Osteoblast (primary cell): ENCODE measurements at places on chromosomes 4 and X. TPM values are rescaled to one million over a fixed set of nuclear protein-coding genes. Genes with fewer than 3 reads are reported as not detected.

NLGN3 gene
- total RNA-seq = 0.29 and 0.36 TPM in 2 replicates

MAGEC1 gene
- total RNA-seq = not detected in 2 replicates

SEPTIN6 gene
- 9.0 and 9.1 TPM in 2 replicates for total RNA-seq

HPGDS gene
- not detected in 2 replicates for total RNA-seq

FNIP2 gene
- total RNA-seq = 73.4 and 78.9 TPM in 2 replicates

MSL3 gene
- 24.5 and 26.4 TPM in 2 replicates for total RNA-seq

CT45A2 gene
- not detected in 2 replicates for total RNA-seq

L1CAM gene
- total RNA-seq = under 0.01 TPM in 2 replicates

TMEM47 gene
- total RNA-seq = 85.7 and 111 TPM in 2 replicates

DMRTC1 gene
- not detected in 2 replicates for total RNA-seq

RHOXF2B gene
- total RNA-seq = not detected in 2 replicates

RIPPLY1 gene
- total RNA-seq = not detected in 2 replicates

PNMA5 gene
- total RNA-seq = not detected in 2 replicates
